ENCODE measurements at places on chromosomes 1 and 21.

GRCh38 chr1:2501820-2502119, 24.6 kb downstream of the PANK4 start:
- no peak for DNase-seq

DNA sequence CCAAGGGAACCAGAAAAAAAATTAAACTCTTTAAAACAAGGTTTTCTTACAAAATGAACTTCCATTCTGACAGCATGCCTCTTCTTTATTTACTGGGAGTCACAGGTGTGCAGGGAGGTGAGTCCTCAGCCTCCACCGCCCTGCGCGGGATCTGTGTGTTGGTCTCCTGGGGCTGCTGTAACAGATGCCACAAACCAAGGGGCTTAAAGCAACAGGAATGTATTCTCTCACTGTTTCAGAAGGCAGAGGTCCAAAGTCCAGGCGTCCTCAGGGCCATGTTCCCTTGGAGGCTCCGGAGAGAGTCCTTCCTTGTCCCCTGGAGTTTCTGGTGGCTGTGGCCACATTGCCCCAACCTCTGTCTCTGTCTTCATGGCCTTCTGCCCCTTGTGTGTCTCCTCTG, 123.6 kb upstream of the C1orf174 start:
- no peak for DNase-seq

DNA sequence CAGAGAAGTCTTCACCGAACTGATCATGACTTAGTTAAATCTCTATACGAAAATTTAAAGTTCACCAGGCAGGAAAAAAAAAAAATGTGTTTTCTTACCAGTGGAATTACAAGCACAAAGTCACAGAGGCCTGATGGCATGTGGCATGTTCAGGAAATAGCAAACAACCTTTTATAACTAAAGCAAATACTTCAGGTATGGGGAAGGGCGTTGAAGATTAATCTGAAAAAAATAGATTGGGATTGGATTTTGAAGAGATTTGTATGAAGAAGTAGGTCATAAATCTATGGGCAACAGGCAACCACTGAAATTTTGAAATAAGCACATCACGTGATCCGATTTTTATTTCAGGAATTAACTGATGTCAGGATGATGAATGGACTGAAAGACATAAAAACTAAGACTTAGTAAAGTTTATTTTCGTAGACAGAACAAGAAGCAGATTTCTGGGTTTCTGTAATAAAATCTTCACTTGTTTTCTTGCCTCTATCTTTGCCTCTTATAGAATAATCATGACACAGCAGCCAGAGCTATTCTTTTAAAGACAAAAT, 295.9 kb upstream of the ADGRL4 start:
- no peak for DNase-seq

DNA sequence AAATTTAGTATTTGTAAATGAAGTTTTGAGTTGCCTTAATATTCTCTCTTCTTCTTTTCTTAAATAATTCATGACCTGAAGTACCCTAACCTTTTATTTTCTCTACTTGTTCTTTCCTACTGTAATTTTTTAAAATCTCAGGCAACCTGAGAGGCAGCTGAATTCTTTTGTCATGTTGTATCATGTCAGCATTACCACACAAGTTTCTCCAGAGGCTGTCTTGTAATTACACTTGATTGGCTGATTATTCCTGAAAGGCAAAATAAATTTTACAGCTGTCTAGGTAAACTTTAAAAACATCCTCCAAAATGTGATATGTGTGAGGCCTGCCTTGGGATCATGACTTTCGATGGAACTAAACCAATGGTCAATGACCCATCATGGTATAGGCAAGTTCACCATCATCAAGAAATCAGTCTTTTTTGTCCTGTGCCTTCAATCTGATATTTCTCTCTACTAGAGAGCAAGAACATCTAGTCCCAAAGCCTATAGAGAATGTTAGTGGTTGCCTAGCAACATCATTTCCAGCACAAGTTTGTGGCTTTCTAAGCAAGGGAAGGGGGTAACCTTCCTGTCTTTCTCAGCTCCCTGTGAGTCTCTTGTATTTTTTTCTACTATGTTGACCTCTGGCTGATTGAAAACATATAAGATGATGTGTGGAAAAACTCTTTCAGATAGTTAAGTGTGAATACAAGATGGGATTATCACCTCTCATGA, 115.5 kb downstream of the GABPA start:
- DNase-seq, result no peak

DNA sequence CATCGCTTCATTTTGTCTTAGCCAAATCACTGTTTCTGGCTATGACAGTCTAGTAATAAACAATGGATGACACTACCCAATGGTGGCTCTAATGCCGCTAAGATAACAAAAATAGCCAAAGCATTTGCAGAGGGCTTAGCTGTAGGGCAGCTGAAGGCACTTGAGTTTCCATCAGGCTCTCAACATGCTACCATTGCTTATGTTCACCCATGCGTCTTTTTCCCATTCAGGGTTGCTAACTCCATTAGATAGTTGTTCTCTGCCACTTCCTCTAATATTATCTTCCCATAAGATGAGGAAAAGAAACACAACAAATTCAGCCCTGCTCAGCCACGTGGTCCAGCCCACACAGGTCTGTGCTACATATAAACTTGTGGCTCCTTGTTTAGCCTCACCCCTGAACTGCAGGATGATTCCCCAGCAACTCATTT, 159.6 kb downstream of the TOMM20 start:
- no peak for DNase-seq

GRCh38 chr1:184056921-184057555, 5.5 kb downstream of the TSEN15 start:
- DNase-seq, result no peak

- no peak for DNase-seq
These were observed 210.4 kb downstream of the USH2A start for GRCh38 chr1:216212826-216213225.

- no peak for DNase-seq
These were observed 118.2 kb downstream of the RRAGC start for GRCh38 chr1:38741341-38741740.

- no peak for DNase-seq
These were observed 427.0 kb upstream of the PBX1 start for GRCh38 chr1:164131949-164132348.

DNA sequence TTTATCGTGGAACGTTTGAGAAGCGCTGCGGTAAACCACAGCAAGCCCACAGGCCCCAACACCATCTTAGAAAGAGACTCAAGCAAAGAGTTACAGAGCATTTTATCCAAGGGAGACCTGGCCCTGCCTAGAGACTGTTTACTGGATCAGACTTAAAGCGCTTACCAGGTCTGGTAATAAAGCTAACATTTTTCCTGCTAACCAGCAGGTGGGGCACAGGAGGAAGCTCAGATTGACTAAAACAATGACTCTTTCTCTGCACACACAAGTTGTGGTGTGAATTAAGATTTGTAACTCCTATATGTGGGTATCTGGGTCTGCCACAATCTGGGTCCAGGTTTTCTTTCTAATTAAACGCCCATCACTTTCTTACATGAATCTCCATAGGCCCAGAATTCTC, 136.5 kb upstream of the ETS2 start:
- DNase-seq, result no peak

DNA sequence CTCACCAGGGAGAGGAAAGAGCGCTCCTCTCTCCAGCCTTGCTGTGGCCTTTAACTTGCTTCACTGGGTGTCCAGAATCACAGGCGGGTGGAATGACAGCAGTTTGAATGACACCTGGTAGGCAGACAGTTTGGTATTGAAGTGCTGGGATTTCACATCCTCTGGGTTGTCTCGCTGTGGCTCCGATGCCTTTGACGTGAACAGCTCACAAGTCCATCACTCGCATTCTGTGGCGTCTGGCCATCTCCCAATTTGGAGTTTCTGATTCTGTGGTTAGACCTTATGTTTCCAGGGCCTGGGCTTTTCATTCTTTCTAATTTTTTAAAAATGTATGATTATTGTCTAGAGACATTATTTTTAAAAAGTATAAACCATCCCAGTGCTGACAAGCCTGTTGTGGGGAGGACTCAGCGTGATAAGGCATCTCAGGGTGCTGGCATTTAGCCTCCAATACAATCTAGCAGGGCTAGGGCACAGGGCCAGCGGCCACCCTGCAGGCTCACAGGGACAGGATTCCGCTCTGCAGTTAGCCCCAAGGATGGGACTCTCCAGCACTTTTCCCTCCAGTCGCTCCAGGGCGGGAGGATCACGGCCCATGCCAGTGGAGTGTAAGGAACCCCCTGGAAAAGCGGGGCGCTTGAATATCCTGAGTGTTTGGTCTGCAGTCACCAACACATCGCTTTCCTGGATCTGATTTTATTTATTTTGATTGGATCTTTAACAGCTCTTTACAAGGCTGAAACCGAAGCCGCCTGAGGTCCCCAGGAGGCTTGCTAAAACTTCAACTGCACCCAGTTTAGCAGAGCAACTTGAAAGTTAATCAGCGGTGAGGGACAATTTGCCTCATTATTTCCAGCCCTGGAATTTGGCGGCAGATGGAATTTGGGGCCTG, 178.3 kb downstream of the TRABD2B start:
- no peak for DNase-seq

DNA sequence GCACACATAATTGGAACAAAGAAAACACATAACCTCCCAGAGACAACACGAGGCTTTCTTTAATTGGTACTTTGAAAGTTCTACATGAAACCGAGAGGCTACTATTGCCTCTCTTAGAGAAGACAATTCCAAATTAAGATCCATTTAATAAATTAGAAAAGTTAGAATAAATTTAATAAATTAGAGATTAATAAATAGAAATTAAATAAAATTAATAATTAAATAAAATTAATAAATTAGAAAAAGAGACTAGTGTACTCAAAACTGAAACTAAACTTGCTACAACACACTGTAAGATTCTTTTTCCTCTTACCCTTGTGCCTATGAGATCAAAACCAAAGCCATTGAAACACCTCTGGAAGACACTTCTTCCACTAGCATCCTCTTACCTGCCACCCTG, 199.0 kb downstream of the URB2 start:
- DNase-seq, result no peak

- peak; percentile 20 for DNase-seq
These were observed 39.1 kb upstream of the CDC42BPA start for GRCh38 chr1:227357171-227357926.

- DNase-seq, result no peak
These were observed 74.6 kb downstream of the CTH start for GRCh38 chr1:70485624-70486023.

DNA sequence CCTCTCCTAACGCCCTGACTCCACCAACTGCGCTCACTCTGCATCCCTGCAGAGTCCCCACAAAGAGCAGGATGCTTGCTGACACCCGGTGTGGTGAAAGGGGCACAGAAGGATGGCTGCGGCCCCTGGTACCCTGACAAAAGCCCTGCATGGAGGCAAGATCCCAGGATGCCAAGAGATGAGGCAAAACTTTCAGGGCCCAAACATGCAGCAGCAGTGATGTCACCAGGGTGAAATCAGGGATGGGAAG, 36.6 kb downstream of the SLC9A1 start:
- DNase-seq, result no peak

GRCh38 chr1:228440761-228441500, 24.3 kb upstream of the TRIM17 start:
- DNase-seq, result no peak

DNA sequence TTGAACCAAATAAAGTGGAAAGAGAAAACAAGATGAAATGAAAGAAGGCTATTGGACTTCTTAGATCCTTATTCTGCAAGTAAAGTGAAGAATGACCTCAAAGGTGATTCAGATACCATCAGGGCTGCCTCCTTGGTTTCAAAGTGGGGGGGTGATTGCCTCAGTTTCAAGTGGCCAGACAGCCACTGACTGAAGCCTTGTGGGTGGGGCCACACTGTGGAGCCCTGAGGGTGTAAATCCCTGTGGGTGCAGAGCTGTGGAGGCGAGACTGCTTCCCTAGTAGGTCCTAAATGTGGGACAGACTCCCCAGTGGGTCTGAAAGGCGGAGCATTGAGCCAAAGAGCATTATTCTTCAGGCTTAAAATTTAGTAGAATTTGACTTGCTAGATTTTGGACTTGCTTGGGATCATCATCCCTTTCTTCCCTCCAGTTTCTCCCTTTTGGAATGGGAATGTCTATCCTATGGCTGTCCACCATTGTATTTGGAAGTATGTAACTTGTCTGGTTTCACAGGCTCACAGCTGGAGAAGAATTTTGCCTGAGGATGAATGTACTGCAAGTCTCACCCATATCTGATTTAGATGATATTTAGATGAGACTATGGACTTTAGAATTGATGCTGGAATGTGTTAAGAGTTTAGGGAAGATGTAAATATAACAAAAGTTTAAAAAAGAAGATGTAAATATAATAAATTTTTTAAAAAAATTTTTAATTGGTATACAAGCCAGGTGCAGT, 71.6 kb upstream of the SOX13 start:
- no peak for DNase-seq

- DNase-seq, result no peak
These were observed 49.8 kb downstream of the DISP3 start for GRCh38 chr1:11528611-11529261.

- no peak for DNase-seq
These were observed 260.6 kb downstream of the SMYD3 start for GRCh38 chr1:246246430-246246829.

DNA sequence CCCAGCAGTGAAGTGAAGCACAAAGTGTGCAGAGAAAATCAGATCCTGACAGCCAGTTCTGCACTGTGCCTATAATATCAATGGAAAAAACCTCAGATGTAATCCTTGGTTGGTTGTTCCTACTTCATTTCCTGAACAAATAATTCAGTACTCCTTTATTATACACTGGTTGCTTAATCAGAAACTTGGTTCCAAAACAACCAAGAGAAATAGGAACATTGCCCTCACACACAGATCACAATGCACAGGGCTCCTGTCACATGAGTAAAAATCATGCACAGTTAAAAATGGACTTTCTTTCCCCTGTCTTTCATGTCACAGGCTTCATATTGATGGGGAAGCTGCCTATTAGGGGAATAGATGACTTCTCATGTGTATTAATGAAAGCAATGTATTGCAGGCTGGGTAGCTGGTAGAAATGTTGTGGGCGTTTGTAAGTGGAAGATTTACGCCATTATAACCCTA, 9.7 kb downstream of the DNASE2B start:
- no peak for DNase-seq

- no peak for DNase-seq
These were observed 9.7 kb downstream of the CD244 start for GRCh38 chr1:160853014-160853413.

DNA sequence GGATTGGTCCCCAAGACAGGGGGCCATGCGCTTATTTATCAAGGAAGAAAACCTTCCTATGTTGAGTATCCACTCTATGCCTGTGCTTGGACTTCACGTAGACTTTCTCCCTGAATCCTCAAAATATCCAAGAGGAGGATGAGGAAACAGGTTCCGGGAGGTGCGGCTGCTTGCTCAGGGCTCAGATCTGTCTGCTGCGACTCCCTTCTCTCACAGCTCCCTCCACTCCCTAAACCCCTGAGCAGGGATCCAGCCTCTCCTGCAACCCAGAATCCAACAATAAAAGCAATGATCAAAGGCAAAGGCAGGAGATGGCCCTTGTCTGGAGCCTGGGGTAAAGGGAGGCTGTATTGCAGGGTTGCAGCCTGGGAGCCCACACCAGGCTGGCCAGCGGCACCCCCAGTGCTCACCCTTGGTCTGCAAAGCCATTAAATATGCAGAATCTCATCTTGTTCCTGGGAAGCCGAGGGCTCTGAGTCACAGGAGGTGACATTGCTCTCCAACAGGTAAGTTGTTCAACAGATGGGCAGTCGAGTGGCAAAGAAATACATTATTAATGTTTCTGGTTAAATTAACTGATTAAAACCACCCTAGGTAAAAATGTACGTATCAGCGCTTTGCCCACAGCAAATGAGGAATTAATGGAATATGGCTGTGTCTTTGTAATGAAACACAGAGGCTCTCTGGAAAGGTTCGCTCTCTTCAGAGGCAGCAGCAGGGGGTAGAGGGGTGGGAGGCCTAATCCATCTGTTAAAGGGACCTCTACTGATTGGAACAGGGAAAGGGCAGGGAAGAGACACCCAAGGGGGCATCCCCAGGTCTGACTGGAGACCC, 111.5 kb downstream of the GRIK3 start:
- no peak for DNase-seq

- DNase-seq, result no peak
These were observed 136.6 kb upstream of the GFI1 start for GRCh38 chr1:92623187-92623778.
